ENCODE measurements at places on chromosomes 5 and 9.
A peak's percentile ranks its signal among the peaks of the same experiment; 100 is the strongest.

DNA sequence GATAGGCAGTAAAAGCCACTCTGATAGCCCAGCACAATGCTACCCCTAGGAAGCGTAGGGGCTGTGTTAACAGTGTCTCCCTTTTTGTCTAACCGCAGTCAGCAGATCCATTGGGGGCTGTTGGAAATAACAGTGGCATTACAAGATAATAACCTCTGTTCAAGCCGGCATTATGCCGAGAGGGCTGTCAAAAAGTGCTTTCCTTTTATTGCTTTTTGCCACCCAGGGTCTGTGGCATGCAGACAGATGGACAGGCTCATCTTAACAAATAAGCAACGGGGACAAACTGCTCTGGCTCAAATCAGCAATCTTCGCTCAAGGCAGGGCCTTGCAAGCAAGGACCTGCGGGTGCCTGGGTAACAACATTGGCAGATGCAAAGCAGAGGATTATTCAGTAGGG, 123.3 kb downstream of the TLR4 start:
- DNase-seq = no peak

- no peak for DNase-seq
Measured at GRCh38 chr5:120803282-120803681, 339.2 kb downstream of the PRR16 start.

GRCh38 chr9:129898185-129898584, 62.9 kb downstream of the USP20 start:
- DNase-seq = peak; percentile 37

- DNase-seq = no peak
Measured at GRCh38 chr9:25830381-25830780, 152.1 kb upstream of the TUSC1 start.

DNA sequence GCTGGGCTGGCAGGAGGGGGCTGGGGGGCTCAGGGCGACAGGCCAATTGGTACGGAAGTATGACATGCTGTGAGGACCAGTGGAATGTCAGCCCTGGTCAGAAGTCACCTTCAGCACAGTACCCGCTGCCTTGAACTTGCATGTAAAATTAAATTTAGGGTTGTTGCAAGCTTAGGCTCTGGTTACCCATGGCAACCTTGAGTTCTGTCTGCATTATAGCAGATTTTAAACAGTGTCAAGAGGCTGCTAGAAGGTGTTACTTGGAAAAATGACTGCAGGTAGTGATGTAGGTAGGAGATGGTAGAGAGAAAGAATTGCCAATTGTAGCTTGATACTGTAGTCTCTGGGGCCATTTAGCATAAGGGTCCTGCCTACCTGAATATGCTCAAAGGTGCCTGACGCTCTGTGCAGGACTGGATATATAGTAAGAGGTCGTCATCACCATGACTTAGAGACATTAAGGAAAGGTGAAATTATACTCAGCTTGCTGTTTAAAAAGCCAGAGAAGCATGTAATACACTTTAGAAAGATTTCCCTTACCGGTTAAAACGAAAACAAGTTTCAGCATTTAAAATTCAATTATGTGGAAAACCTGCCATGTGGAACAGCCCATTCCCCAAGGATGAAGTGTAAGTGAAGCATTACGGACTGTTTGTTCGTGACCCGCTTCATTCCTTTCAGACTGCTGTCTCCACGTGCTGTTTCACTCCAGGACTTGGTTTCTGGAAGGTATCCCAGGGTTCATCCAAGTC, 169.0 kb downstream of the PDZD2 start:
- DNase-seq = no peak

GRCh38 chr5:21783074-21783679, 1070.0 kb downstream of the CDH12 start:
- DNase-seq = no peak

GRCh38 chr9:70094747-70095146, 51.1 kb downstream of the MAMDC2 start:
- DNase-seq = no peak

GRCh38 chr9:78291240-78291925, 5.5 kb upstream of the PSAT1 start:
- no peak for DNase-seq

DNA sequence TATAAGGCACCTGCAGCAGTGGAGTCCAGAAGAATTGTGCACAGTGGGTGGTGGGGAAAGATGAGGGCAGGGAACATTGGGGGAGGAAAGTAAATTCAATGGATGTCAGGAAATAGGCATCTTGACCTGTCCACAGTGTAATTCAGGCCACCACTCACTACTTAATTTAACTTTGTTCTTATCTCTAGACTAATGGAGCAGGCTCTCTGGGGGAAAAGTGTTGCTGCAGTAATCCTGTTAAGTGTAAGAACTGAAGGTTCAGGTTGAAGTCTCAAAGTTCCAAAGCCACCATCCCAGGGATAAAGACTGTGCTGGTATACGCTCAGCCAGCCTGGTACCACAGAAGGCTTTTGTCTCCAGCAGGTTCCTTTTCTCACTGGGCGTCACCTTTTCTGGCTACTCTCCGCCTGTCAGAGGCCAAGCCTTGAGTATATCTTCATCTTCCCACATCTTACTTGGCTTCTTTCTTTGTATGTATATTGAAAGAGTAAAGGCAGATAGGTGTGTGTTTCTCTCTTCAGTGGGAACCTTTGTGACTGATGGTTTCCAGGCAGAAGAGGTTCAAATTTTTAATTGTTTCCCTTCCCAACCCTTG, 150.9 kb upstream of the DMRT1 start:
- no peak for DNase-seq

GRCh38 chr5:169182797-169183196, 118.1 kb downstream of the SLIT3 start:
- DNase-seq = no peak

GRCh38 chr9:75128535-75128934, 40.2 kb downstream of the OSTF1 start:
- no peak for DNase-seq

GRCh38 chr9:98572054-98572627, 136.6 kb downstream of the GABBR2 start:
- DNase-seq = no peak

DNA sequence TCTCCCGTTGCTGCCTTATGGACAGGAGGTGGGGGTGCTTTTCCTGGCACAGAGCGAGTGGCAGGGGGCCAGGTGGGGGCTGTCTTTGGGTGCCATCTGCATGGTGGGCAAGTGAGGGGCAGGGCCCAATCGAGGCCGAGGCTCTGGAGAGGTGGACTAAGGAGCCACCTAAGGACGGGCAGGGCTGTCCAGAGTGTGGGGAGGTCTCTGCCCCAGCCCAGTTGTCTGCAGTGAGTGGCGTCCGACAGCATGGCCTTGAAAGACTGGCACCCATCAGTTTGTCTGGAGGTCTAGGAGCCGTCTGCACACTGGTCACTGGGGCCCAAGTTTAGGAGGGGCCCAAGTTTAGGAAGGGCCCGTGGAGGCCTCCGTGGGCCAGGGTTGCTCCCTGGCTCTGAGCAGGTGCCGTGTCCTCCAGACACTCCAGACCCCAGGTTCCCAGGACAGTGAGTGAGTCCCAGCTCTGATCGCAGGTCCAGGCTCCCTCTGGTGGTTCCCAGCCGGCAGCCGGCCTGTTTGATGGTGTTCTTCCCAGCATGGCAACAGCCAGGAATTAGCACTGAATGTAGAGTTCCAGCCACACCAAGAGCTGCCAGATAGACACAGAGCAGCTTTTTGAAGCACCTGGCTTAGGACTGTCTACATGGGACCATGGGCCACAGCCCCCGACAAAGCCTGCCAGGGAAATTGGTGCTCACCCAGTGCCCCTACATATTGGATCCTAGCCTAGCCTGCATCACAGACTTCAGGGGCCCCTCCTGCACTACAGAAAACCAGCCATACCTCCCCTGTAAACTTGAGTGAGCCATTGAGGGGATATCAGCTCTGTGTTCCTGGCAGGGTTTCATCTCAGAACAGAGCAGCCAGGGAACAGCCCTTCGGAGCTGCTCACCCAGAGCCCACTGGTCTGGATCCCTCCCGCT, 120.9 kb downstream of the WNK2 start:
- DNase-seq = peak; percentile 69

DNA sequence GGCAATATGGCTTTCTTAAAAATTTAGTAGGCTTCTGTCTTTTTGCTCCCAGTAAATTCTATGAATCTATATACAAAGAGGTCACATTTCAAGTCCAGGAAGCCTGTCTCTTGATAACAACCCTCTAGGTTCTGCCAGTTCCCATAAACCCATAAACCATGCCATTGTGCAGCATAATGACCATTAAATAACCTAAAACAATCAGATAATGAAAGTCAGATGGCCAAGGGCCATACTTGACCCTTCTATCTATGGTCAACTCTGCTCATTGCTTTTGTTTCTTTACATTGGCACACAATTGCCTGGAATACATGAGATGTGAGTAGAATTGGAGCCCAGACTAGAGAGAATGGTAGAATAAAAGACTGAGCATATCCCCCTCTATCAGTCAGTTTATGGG, 305.4 kb upstream of the KIF2A start:
- no peak for DNase-seq

DNA sequence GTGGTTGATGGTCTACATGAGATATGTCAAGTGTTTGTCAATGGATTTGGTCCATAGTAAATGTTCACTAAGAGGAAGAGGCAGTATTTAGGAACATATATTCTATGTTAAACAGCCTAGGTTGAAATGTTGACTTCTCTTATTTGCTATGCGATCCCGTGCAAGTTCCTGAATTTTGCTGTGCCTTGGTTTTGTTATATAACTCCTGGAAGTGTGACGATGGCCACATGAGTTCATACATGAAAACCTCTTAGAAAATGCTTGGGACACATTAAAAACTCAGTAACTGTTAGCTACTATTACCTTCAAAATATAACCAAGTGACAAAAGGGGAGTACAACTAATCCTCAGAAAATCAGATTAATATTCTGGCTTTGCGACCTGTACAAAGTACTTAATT, 21.9 kb upstream of the FBXW2 start:
- no peak for DNase-seq

GRCh38 chr9:96461336-96461735, 11.4 kb downstream of the HABP4 start:
- no peak for DNase-seq

DNA sequence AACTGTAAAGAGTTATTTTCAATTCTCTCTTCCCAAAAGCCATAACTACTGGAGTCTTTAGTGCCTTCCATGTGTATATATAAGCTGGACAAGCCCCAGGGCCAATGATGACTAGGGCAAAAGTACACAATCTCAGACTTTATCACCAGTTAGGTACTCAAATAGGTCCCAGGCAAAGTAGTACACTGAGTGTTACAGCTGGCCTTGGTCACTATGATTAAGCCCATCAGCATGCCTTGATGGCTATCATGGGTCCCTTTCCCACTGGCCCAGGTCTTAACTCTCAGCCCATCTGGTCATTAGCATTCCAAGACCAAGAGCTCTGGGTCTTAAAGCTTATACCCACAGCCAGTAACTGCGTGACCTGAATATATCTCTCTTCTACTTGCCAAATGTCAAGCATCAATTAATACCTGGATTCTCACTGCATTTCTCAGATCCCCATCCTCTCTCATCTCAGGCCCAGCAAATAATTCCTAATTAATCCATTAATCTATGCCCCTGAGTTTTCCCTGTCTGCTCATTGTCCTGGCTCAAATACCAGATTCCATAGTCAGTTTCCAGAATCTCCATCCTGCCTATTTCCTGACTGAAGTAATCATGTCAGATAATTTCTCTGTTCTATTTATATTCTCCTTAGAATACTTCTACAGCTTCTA, 62.3 kb downstream of the NR6A1 start:
- DNase-seq = no peak

GRCh38 chr5:59420596-59420995, 472.9 kb downstream of the PDE4D start:
- no peak for DNase-seq

DNA sequence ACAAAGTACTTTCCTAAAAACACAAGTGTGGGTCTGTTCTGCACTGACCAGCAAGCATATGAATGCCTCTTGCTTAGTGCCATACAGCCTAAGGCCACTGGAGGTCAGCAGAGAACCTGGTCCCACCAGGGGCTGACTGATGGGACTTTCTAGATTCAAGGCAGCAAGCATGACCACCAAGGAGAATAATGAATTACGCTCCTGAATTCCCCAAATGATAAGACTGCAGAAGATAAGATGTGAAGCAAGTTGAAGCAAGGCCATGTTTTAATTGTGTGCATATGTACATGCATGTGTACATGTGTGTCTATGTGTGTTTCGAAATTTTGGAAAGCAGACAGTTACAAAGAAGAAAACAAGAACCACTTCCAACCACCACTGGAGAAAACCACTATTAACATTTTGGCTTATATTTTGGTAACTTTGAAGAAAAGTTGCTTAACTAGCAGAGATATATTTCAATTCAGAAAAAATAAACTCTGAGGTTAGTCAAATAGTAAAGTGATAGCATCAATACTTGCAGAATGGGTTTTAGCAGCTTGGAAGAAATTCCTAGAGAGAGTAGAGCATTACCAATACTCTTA, 70.5 kb downstream of the ERP44 start:
- DNase-seq = peak; percentile 78

GRCh38 chr5:143119291-143119769, 284.2 kb downstream of the NR3C1 start:
- no peak for DNase-seq

DNA sequence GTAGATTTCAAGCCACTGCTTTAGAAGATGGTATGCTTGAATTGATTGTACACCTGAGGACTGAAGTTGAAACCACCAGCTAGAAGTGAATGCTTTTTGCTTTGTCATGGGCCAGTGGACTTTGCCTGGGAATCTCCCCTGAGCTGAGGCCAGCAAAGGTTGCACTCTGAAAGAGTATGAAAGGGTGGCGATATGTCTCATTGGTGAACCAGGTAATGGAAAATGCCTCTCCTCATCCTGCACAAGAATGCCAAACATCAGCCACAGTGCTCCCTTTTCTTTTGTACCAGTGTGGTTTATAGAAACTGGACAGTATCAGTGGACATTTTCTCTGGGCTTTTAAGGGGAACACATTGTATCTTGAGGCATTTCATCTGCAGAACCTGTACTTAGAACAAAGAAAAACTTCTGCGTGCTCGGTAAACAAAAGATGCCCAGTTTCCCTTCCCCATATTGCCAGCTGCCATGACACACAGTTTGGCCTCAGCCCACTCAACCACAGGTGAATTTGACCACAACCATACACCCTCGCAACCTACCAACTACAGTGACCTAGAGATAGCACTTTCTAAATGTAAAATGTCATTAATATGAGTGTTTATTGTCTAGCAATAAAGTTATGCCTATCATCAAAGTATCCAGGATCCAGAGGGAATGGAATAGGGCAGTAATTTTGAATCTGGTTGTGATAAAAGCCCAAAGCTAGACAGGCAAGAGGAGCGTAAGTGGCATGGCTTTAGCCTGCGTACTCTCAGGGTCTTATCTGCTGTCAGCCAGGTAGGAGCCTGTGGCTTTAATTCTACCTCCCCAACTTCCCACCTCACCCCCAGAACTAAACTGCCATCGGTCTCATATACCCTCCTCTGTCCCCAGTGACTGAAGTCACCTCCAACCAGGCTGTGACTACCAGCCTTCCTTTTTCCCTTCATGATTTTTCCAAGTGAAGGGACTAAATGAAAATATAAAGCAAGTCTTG, 79.5 kb upstream of the LHFPL2 start:
- DNase-seq = peak; percentile 61

All from thyroid gland (tissue), 4 donors.